ENCODE measurements at places on chromosomes 7 and 10.

GRCh38 chr7:115357703-115357999, 435.8 kb downstream of the MDFIC start:
- no peak for DNase-seq

DNA sequence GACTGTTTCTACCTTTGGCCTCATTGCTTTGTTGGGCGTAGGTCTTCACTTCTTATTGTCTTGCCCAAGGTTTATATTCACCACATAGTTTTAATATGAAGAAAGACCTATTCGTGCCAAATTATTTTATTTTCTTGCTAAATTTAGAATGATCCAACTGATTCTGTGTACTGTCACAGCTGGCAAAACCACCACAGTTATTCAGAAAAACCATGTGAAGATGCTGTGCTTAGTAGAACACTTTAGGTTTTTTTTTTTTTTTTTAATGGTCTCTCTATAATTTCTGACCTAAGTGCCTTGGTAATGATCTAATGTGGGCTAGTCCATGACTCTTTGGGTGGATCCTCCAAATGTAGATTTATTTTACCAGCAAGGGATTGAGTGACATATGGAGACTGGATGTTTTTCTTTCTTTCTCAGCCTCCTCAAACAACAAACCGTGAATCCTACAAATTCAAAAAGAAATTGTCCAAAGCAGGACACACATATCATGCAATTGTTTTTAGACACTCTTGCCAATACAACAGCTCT, 243.8 kb downstream of the DYNC1I1 start:
- no peak for DNase-seq

DNA sequence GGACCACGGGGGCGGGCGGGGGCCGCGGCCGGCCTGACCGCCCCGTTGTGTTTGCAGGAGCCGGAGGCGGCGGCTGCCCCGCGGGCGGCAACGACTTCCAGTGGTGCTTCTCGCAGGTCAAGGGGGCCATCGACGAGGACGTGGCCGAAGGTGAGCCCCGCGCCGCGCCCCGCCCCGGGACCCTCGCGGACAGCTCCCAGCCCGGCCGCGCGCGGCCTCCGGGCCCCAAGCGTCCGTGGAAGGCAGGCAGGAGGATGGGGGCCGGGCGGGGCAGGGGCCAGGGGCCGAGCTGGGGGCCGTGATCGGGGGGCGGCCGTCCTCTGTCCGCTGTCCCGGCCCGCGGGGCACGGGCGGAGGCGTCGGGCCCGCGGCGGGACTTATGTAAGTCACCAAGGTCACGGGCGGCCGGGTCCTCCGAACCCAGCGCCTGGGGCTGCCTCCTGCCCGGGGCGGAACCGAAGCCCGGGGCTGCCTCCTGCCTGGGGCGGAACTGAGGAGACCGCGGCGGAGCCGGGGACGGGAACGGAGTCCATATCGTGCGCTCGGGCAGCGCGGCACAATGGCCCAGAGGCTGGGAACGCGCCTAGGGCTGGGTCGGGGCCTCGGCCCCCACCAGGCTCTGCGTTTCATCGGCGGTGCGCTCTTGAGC, 497 bp downstream of the PPP2R2D start:
- no peak for DNase-seq

GRCh38 chr7:129480674-129481363, 21.5 kb upstream of the SMKR1 start:
- DNase-seq, result no peak

DNA sequence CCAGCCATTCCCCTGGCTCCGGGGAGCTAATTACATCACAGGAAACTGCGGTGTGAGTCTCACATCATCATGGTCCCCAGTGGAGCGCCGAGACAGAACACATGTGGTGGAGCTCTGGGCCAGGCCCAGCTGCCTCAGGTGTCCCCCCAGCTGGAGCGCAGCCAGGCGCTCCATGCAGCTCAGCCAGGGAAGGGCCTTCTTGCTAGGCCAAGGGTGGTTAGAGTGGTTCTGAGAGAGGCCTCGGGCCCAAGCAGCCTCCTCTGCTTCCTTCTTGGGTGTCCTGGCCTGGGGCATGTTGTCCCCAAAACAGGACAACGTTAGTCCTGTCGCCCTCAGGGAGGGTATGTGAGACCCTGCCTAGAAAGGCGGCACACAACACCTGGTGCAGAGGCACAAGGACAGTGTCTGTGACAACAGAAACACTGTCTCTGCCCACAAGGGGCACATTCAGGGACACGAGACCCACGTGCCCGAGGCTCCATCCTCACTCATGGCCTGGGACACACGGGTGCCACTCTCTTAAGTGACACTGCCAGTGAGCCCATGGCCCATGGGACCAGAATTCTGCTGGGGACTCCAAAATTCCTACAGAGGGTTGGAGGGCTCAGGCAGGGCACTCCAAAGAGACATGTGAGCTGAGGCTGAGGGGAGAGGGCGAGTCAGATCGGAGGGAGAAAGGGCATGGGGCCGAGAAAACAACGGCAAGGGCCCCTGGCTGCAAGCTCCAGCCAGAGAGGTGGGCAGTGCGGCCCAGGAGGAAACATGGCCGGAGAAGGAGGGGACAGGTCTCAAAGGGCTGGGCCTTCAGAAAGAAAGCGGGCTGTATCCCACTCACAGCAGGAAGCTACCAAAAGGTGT, 37.0 kb upstream of the RET start:
- DNase-seq, result no peak

GRCh38 chr10:92850185-92850584, 1.9 kb downstream of the EXOC6 start:
- DNase-seq, result no peak

- DNase-seq, result no peak
These were observed 77.3 kb upstream of the TCF7L2 start for GRCh38 chr10:112872728-112873127.

GRCh38 chr10:15378569-15378968, 7.5 kb upstream of the FAM171A1 start:
- no peak for DNase-seq

- no peak for DNase-seq
These were observed 55.2 kb upstream of the DKK1 start for GRCh38 chr10:52258799-52259425.

- DNase-seq, result no peak
These were observed 477.1 kb downstream of the RPS24 start for GRCh38 chr10:78510566-78511323.

DNA sequence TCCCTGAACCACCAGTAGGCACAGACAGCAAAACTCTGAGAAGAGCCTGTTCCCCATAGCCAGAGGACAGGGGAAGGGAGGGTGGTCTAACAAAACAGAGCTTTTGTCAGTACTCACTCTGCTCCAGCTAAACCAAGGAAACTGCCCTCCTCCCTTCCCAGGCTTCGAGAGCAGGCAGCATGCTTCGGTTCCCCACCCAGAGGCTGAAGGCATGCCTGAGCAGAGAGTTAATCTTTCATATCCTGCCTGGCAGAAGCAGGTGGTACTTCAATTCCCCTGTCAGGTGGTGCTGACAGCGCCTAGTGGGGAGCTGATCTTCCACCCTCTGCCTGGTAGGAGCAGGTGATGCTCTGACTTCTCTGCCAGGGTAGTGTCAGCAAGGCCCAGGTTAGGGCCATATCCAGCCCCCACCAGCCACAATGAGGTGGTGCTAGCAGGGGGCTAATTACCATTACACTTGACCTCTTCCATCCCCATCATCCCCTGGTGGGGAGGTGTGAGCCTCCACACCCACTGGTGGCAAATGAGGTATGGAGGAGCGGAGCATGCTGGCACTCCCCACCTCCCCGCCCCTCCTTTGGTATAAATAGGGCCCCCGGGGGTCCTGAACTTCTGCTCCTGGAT, 35.1 kb downstream of the SDK1 start:
- DNase-seq, result no peak

DNA sequence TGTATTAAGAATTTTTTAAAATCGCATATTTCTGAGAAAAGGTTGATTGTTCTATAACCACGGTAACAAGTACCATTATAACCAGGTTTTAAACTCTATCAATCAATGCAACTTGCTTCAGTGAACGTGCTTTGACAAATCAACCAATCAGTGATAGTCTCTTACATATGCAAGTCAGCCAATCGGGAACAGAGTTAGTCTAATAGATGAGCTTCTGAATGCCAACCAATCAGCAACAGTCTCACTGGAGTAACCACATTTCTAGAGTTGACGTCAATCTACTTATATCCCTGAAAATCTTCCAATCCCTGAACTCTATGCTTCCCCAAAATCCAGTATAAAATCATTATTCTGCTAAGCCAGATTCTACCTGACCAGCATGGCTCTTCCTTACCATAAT, 44.7 kb upstream of the TRUB1 start:
- no peak for DNase-seq

- DNase-seq, result no peak
These were observed 214.6 kb downstream of the SORCS1 start for GRCh38 chr10:106949680-106950478.

DNA sequence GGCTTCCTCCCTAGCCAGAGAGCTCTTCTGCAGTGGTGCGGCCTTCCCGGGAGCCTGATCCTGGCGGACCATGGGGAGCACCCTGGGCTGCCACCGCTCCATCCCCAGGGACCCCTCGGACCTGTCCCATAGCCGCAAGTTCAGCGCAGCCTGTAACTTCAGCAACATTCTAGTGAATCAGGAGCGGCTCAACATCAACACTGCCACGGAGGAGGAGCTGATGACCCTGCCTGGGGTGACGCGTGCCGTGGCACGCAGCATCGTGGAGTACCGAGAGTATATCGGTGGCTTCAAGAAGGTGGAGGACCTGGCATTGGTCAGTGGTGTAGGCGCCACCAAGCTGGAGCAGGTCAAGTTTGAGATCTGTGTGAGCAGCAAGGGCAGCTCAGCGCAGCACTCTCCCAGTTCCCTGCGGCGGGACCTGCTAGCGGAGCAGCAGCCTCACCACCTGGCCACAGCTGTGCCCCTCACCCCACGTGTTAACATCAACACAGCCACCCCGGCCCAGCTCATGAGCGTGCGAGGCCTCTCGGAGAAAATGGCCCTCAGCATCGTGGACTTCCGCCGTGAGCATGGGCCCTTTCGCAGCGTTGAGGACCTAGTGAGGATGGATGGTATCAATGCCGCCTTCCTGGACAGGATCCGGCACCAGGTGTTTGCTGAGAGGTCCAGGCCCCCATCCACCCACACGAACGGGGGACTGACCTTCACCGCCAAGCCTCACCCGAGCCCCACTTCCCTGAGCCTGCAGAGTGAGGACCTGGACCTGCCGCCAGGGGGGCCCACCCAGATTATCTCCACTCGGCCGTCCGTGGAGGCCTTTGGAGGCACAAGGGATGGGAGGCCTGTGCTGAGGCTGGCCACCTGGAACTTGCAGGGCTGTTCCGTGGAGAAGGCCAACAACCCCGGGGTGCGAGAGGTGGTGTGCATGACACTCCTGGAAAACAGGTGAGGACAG, 1.5 kb downstream of the EEPD1 start:
- no peak for DNase-seq

DNA sequence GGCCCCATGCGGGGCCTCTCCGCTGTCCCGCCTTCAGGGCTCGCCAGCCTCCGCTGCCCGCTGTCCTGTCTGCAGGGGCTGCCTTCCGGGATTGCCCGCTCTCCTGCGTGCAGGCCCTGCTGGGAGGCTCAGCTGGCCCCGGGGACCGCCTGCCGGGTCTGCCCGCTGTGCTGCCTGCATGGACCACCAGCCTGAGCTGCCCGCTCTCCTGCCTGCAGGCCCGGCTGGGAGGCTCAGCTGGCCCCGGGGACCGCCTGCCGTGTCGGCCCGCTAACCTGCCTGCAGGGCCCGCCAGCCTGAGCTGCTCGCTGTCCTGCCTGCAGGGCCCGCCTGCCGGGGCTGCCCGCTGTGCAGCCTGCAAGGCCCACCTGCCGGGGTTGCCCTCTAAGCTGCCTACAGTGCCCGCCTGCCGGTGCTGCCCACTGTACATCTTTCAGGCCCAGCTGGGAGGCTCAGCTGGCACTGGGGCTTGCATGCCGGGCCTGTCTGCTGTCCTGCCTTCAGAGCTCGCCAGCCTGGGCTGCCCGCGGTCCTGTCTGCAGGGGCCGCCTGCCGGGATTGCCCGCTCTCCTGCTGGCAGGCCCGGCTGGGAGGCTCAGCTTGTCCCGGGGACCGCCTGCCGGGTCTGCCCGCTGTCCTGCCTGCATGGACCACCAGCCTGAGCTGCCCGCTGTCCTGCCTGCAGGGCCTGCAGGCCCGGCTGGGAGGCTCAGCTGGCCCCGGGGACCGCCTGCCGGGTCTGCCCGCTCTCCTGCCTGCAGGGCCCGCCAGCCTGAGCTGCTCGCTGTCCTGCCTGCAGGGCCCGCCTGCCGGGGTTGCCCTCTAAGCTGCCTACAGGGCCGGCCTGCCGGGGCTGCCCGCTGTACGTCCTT, 165.1 kb downstream of the GLRX3 start:
- DNase-seq, result peak; percentile 49

GRCh38 chr7:85164376-85164775, 22.5 kb downstream of the SEMA3D start:
- no peak for DNase-seq

DNA sequence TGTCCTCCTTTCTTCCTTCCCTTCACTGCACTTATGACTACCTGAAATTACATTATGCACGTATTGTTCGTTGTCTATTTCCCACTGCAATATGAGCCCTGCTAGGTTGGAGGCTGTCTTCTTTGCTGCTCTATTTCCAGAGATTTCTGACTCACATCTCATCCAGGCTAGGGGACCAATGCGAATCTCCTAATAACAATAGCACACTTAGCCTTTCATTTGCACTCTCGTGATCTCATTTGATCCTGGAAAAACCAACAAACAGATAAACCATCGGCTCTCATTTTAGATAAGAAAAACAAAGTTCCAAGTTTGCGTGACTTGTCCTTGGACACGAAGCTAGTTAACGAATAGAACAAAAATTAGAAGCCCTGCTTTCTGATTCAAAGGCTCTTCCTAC, 1.4 kb downstream of the ZNF438 start:
- no peak for DNase-seq

DNA sequence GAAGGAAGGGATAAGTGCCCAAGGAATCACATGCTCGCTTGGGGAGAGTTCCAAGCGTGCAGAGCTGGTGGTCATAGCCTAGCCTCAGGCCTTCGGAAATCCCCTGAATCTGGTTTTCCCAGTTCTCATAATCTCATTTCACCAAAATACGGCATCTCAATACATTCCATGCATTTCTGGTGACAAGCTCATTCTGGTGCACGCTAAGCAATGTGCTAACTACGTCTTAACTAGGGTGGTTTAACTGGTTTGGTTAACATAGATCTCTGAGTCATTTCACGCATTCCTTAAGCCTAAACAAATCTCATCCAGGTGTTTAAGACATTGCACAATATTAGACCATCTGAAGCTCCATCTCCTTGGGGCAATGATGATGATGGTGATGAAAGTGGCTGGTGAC, 72.9 kb upstream of the STEAP1B start:
- no peak for DNase-seq

- no peak for DNase-seq
These were observed 67.8 kb downstream of the MGMT start for GRCh38 chr10:129534826-129535225.

GRCh38 chr7:153616711-153617325, 435.4 kb upstream of the DPP6 start:
- no peak for DNase-seq

Measured in stimulated activated CD8-positive, alpha-beta memory T cell treated with anti-CD3 and anti-CD28 coated beads, Interleukin-4, amount 100 ng/mL, for 1 hour (primary cell).